ENCODE measurements at places on chromosomes 6 and 20.
A peak's percentile ranks its signal among the peaks of the same experiment; 100 is the strongest.

DNA sequence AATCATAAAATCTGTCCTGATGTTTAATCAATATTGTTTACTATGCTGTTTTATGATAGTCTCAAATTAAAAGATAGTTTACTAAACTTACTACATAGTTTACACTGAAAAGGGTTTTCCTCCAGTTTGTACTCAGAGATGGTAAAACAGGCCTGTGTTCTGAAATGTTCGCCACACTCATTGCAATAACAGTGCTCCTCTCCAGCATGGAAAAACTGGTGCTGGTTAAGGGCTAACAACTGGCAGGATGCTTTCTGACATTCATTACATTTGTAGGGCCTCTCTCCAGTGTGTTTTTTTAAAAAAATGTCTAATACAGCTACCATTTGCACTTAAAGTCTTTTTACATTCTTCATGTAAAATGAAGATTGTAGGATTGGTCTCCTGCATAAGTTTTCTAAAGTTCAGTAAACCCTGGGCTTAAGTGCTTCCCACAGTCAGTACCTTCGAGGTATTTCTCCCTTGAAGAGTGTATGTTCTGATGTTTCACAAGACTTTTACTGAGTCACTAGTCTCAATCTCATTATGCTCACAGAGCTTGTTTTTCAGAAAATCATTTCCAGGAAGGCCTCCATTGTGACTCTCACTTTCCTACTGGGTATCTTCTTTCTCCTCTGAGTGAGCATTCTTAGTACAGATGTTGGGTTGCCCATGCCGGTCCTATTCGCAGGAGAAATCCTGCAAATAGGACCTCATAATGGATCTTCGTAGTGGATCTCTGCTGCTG is 8.7 kb upstream of the ZSCAN12 start:
- no peak for DNase-seq

DNA sequence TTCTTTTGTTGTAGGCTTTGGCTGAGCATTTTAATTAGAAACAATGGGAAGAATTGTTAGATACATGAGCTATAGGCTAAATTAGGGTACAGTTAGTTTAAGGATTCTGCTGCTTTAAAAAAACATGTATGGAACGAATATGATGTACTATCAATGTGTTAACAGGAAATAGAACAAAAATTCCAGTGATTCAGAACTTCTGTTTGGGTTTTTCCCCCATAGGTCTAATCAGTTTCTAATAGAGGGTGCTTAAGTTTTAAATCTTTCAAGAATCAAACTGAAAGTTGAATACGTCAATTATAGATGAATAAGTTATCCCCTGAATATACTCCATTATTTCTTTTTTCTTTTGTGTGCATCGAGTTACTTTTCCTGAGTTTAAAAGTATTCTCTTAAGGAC is 1.9 kb downstream of the TAB2 start:
- no peak for DNase-seq

DNA sequence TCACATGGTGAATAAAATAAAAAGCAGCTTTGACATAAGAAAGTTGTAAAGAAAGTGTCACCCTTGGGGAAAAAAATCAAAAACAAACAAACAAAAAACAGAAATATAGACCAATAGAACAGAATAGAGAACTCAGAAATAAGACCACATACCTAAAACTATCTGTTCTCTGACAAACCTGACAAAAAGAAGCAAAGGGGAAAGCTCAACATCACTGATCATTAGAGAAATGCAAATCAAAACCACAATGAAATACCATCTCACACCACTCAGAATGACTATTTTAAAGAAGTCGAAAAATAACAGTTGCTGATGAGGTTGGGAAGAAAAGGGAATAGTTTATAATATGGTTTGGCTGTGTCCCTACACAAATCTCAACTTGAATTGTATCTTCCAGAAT is 159.1 kb downstream of the TINAG start:
- no peak for DNase-seq

DNA sequence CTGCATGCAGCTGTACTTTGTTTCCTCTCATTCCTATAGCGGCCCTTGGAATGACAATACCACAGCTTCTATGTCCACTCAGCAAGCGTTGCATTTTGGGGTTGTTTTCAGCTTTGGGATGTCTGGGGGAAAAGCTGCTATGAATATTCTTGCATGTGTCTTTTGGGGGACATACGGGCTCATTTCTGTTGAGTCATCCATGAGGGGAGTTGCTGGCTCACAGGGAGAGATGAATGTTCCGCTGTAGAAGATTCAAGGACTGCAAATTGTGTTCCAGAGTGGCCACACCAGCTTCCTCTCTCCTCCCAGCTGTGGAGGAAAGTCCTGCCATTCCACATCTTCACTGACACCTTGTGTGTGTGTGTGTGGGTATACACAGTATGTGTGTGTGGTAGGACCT is 43.3 kb downstream of the TGM2 start:
- peak; percentile 44 for DNase-seq

- no peak for DNase-seq
Observed at GRCh38 chr20:45685896-45686295, 15.9 kb upstream of the WFDC11 start.

- DNase-seq = no peak
Observed at GRCh38 chr6:144415014-144415413, 129.9 kb downstream of the UTRN start.

DNA sequence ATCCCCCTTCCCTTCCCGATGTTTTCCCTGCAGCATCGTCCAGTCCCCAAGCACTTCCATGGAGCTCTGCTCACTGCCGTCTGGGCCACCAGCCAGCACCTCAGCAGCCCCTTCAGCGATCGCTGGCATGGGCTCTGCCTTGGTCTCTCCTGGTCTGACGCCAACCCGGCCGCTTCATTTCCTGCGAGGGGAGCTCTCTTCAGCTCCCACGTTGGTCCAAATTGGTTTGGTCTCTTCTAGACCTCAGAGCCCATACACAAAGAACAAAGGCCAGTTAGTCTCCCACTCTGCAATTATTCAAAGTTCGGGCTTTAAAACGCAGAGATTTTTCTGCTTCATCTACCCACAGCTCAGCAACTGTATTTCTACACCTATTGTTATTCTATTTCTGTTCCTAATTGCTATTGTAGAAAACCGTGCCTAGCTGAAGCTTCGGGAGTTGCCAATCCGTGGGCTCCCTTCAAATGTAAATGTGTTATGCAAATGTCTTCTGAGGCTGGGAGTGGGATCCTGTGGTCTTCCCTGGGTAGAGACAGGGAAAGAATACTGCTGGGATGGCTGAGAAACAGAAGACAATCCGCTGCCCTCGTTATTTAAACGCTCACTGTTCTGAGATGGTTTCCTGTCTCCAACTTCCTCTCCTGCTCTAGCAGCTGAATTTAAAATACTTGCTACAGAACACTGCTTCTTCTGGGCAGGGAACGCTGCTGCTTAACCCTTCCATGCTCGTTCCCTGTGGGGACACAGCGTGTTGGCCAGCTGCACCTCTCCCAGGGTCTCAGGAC is 154.2 kb upstream of the QKI start:
- no peak for DNase-seq

DNA sequence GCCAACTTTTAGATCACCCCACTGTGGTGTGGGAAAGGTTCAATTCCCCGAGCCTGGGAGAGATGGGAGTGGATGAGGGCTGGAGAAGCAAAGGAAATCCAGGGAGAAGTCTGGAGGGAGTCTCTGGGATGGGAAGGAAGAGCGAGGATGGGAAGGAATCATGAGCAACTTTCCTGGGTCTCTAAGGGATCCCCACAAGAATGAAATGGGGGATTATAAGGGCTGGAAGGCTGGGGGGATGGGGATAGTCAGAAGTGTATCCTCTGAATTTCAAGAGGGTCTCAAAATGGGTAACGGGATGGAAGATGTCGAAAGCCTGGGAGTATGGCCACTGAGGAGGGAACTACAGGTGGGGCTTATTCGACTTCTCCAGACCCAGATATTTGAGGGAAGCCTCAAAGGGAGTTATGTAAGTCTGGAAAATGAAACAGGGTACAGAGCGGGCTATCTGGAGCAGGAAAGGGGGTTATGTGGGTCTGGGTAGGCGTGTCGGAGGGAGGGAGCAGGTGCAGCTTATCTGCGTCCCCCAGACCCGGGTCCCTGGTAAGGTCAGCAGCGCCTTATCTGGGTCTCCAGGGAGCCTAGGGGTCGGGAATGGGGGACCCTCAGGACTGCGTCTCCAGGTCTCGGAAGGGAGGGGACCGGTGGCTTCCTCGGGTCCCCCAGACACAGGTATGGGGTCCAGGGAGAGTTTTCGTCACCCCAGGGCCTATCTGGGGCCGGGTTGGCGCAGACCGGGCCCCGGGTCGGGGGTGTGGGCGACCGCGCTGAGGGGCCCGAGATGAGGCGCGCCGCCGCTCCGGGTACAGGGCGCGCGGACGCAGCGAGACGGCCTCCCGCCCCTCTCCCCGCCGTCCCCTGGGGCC is 550 bp downstream of the PLAGL2 start:
- DNase-seq = peak; percentile 78

DNA sequence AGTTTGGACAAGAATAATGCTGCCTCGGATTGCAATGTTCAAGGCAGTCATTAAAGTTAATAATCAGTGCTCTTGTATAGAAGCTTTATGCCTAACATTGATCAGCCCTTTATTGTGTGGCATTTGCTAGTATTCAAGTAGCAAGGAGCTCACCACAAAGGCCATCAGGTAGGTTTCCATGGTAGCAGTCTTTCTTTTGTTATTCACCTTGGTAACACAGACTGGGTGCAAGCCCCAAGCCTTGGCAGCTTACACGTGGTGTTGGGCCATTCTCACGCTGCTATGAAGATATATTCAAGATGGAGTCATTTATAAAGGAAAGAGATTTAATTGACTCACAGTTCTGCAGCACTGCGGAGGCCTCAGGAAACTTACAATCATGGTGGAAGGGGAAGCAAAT is 149.3 kb downstream of the ADAT2 start:
- no peak for DNase-seq

DNA sequence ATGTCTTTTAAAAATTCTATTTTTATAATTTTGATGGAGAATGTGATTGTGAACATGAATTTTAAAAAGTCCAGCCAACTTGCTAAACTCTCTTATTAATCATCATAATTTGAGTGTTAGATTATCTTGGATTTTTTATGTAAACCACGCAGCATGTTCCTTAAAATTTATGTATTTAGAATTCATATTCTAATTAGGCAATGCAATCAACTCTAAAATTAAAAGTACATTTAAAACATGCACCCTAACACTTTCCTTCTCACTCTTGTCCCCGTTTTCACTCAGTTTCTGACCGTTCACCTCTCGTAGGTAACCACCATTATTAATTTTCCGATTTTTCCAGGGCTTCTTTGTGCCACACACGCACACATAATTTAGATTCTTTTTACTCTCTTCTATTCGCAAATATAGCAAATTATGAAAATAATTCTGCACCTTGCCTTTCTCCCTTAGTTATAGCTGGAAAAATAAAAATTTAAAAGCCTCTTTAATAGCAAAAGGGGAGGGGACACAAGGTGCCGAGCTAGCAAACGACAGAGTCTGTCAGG is 329 bp upstream of the ZKSCAN3 start:
- DNase-seq = no peak

DNA sequence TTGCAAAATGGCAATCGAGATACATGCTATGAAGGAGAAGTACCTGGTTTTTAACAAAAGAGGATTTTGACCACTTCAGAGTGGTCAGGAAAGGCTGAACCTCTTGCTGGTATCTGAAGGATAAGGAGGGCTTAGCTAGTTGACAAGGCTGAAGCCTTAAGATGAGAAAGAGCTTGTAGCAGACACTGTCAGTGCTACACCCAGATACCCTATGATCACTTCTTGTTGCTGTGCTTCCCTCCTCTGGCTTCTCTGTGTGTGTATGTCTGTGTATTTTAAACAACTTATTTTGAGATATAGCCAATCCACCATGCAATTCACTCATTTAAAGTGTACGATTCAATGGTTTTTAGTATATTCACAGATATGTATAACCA is 38.9 kb upstream of the TGM2 start:
- DNase-seq = no peak

DNA sequence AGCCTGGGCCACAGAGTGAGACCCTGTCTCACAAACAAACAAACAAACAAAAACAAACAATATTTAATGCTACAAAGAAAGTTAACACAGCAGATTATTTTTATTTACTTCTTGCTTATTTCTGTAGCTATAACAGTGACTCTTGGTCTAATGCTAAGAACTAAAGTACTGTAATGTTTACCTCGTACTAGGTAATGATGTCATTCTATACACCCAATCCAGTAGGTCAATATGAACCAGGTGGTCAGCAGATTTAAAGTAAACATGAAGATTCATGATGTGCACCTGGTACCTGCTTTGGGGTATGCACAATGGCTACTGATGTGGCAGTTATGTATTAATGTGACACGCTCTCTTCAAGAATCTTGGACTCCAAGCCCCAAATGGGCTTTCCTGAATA is 36.6 kb upstream of the CARMIL1 start:
- DNase-seq = no peak

DNA sequence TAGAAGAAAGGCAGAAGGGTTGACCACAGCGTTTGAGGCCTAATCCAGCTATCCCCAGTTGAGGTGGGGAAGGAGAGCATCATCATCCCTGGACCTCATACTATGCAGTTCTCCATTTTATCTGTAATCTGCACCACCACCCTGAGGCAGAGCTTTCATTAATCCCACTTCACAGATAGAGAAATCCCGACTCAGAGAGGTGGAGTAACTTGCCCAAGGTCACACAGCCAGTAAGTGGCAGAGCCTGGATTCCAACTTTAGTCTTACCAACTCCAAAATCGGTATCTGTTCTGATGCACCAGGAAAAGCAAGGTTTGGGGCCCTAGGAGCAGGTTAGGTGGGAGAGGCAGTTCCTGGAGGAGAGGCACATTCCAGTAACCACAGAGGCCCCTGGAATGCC is 6.7 kb downstream of the TMEM74B start:
- no peak for DNase-seq

DNA sequence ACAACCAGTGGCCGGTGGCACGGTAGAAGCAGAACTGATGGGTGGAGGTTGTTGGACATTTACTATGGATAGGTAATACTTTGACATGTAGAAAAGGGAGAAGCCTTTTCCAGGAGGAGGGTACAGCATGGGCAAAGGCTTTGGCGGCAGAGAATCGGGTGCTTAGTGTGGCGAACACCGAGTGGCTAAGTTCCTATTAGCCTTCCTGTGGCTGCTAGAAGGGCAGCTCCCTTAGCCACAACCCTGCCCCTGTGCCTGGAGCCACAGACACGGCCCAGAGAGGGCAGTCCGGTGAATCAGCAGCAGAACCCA is 37.9 kb upstream of the TGM2 start:
- peak; percentile 65 for DNase-seq

DNA sequence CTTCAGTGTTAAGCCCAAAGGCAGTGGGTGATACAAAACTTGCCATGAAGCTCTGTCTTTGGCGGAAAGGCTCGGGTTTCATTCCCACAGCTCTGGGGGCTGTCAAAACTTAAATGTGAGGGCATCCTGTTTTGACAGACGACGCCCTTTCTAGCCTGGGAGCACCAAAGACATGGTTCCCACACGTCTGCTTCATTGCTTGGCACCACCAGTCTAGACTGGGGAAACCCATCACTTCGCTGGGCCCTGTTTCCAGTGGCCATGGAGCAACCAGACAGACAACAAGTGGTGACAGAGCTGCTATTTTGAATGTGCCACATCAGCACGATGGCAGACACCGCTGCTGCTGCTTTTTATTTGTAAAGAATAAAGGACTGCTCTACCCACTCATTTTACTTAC is 127.5 kb downstream of the SASH1 start:
- DNase-seq = no peak

Measured in RWPE2 (cell line).